ENCODE measurements at places on chromosomes 4 and X. TPM values are rescaled to one million over a fixed set of nuclear protein-coding genes. Genes with fewer than 3 reads are reported as not detected.

Gene TMEM154
- 0.17 TPM for total RNA-seq

Gene SPP1
- 151 TPM for total RNA-seq

Gene SLC39A8
- total RNA-seq, result 10.5 TPM

Gene MAP7D2
- total RNA-seq, result 5.2 TPM

Gene RNF150
- total RNA-seq, result 0.39 TPM

Gene ANXA3
- total RNA-seq, result 53.7 TPM

Gene MAOB
- total RNA-seq, result 0.16 TPM

Gene BMPR1B
- total RNA-seq, result 5.0 TPM

Gene TGIF2LX
- not detected for total RNA-seq

Gene TASL
- total RNA-seq, result not detected

Gene OTC
- total RNA-seq, result not detected

Gene HSD17B11
- 49.3 TPM for total RNA-seq

Gene ZNF732
- not detected for total RNA-seq

Gene UCHL1
- 1,029 TPM for total RNA-seq

Gene CENPVL1
- total RNA-seq, result not detected

Gene TMEM144
- 4.7 TPM for total RNA-seq

Gene ADH1A
- not detected for total RNA-seq

Gene ADH1B
- total RNA-seq, result not detected

Gene PHEX
- total RNA-seq, result 0.34 TPM

Gene PNCK
- 0.37 TPM for total RNA-seq

Gene CCKAR
- not detected for total RNA-seq

Gene GPR101
- total RNA-seq, result not detected

Gene PKD2
- 20.6 TPM for total RNA-seq

Gene TMEM47
- total RNA-seq, result 0.81 TPM
